ENCODE measurements at places on chromosomes 11 and 22.

DNA sequence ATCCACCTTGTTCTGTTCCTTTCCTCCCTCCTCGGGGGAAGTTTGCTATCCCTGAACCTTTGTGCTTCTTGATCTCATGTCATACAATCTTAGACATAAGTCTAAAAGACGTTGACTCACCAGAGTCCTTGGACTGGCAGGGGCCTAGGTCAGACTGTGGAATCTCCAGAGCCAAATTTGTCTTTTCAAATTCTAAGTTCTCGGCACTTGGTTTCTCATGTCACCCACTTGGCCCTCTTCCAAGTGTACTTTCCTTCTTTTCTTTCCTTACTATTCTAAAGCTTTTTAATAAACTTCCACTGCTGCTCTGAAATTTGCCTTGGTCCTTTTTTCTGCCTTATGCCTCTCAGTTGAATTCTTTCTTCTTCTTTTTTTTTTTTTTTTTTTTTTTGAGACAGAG is 30.1 kb upstream of the SMPD1 start:
- DNase-seq = no peak

DNA sequence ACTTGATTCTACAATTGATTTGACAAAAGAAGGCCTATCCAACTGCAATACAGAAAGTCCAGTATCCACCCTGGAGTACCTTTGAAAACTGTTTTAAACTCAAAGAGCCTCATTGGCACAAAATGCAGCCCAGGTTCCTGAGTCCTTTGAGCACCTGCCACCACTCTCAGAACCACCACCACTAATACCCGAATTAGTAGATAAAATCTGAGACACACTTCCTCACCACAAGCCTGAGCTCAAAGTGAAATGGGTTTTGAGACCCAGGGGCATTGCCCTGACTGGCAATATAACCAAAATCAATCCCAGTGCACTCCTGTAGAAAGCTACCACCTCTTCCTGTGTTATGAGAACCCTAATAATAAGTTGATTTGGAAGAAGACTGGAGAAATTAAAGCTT is 215.7 kb downstream of the CSNK2A3 start:
- no peak for DNase-seq

GRCh38 chr11:117826190-117826570 is 1.6 kb upstream of the FXYD2 start:
- no peak for DNase-seq

- no peak for DNase-seq
These were observed 29.9 kb upstream of the JAM3 start for GRCh38 chr11:134038897-134039470.

- no peak for DNase-seq
These were observed 10.6 kb downstream of the IFT27 start for GRCh38 chr22:36765131-36765942.

DNA sequence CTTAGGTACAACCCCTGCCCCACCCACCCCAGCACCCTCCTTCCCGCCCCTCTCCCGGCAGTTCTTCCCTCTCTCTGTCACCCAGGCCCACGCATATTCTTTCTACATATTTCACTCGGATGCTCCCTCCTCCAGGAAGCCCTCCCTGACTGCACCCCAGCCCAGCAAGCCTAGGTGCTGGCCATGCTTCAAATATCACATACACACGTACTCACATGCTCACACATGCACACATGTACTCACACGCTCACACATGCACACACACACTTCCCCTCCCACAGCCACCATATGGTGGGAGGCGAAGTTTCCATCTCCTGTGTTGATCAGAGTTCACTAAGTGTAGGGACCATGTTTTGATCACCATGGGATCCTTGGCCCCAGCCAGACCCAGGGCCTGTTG is 90.4 kb downstream of the WNT7B start:
- no peak for DNase-seq

DNA sequence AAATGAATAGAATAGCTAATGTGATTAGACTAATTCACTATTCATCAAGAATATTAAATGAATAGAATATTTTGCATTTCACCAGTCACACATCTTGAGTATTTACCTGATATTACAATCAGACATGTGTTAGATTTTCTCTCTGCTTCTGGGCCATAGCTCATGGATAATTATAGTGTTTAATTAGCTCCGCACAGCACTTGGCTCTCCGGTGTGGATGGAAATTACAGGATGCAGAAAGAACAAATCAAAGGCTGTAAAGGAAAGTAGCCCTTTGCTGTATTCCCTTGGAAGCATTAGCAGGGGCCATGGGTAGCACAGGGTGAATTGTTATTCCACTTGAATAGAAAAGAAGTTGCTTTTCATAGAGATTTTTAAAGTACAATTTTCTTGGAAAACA is 320.3 kb upstream of the SORL1-AS1 start:
- no peak for DNase-seq

DNA sequence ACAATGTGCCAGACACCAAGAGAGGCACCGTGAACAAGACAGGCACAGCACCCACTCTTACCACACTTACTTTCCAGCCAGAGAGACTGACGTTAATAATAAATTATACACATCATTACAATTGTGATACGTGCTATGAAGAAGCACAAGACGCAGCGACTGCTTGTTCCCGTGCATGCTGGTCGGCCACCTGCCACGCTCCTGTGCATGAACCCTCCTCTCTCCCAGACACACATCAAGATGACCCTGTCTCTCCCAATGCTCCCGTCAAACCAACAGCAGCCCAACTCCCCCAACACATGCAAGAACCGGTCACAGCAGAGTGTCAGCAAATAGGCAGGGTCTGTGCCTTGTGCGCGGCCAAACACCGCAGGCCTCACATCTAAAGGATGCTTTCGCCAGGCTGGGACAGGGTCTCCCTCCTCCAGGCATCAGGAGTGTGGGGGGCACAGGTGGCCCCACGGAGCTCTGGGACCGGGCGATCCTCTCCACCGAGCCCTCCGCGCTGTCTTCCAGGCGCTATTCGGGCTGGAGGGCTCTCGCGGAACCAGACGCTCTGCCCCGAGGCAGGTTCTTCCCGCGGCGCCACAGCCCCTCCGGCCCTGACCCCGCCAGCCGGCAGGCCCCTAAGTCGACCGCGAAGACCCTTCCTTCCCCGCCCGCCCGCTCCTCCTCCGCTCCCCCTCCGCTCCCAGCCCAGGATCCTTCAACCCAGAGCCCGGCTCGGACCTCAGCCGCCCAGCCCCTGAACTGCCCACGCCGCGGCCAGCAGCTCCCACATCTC is 533 bp downstream of the SERGEF start:
- no peak for DNase-seq

DNA sequence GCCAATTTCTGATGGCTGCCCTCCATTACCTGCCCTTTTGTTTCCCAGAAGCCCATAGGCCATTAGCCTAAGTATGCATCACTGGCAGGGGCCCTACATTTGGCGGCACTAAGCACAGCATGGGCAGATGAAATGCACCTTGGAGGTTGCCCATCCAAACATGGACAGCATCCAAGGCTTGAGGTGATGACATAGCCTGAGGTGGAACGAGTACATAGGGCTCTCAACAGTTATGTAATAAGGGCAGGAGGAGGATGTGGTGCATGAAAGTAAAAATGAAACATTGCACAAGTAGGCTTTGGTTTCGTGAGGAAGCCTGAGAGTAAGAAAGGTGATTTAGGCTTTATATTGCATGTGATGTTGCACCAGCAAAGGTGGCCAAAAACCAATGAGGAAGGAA is 148.1 kb downstream of the FAM76B start:
- DNase-seq = peak; percentile 16

GRCh38 chr11:61697078-61697502 is 16.9 kb downstream of the DAGLA start:
- no peak for DNase-seq

DNA sequence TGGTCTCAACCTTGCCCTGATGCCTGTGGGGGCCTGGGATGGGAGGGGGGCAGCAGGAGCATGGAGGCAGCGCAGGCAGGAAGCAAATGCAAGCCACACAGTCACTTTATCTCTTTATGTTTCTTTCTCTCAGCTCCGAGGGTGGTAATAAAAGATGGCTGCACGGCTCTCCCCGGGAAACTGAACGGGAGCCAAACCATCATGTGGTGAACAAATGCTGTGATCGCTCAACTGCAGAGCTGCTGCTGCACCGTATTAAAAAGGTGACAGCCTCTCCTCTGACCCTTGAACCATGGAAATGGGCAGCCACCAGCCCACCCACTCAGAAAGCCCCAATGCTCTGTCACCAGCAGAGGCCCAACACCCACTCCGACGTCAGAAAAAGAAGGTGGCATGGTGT is 110.0 kb downstream of the TIMP3 start:
- no peak for DNase-seq

DNA sequence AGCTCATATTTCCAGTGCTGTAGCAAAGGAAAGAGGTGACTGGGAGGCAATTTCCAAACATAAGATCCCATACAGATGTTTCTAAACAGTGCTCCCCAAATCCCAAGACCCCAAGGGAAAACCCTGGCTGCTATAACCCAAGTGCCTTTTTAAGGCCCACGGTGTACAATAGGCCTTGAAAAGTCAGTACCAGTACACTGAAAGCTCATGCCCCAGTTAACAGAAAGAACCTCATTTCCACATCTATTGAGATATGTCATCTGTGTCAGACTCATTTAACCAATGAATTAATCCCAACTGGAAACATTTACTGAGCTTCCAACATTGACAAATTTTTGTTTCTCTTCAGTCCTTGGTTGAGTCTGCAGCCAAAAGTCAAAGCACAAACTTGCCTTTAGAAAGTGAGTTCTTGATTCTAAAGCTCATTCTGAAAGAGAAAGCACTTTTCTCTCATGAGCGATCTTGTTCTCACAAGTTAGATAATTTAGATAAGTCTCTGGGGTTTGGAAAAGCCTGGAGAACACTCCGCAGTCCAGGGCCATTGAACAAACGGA is 239.8 kb upstream of the ARHGAP20 start:
- DNase-seq = no peak

DNA sequence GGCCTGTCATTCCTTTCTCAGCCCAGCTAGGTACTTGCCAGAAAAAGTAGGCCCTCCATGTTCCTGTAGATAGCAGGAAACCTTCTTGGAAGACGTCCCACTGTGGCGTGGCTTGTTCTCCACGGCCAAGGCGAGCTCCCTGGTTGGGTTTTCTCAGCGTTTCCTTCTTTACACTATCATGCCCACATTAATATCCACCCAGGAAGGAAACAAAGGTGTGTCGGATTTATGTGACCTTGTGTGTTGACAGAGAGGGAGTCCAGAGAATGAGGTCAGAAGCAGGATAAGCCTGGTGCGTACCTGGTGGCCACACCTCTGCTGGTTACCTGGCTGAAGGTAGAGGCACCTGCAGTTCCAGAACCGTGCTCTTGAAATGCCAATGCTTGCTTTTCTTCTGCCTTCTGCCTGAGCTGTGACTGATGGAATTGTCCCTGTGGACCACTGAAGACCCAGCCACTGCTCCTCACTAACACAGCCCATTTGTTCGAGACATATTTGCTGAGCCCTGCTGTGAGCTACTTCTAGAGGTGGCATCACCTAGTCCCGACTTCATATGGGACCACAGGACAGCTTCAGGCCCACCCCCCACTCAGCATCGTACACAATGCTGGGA is 7.9 kb downstream of the ASPHD2 start:
- DNase-seq = no peak

DNA sequence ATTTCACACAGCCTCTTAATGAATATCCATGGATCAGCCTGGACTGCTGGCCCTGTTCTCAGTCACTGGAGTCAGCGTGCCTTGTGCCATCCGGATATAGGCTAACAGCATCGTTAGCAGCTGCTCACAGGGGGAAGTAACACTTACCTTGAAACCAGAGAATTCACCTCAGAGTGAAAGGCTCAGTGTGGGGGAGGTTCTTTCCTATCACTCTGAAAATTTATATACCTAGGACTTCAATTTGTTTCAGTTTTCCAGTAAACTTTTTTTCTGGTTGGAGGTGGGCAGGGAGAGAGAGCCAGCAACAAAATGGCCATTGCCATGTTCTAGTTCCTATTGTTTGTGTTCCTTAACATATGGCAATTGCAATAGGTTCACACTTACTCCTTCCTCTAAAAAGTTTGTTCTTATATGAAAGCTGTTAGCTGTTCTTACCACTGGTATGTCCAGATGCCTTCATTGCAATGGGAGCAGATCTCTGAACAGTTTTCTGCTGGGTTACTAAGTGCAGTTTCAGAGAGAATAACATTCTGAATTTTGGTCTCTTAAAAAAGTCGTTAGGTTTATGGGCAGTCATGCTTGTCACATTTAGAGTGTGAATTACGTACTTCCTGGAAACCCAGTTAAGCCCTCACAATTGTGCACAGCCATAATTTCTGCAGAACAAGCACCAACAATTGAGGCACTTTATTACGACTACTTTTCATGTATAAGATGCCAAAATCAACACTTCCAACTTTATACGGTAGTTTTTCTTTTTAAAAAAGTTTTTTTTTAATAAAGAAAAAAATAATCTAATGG is 247.6 kb downstream of the CADM1 start:
- DNase-seq = peak; percentile 27

- peak; percentile 23 for DNase-seq
These were observed 14.6 kb downstream of the ACAT1 start for GRCh38 chr11:108135845-108136544.

- no peak for DNase-seq
These were observed 43.0 kb downstream of the RTN4R start for GRCh38 chr22:20224917-20225692.

DNA sequence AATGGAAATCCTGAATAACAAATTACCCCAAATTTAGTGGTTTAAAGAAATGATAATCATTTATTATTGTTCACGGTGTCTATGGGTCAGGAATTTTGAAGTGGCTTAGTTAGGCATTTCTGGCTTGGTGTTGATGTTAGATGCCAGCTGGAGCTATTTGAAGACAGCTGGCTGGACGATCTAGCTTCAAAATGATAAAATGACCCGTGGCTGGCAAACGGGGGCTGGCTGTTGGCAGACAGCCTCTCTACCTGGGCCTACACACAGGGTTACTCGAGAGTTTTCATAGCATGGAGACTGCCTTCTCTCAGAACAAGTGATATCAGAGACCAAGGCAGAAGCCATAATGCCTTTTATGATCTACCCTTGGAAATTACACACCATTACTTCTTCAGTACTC is 285.2 kb downstream of the METTL15 start:
- DNase-seq = no peak

GRCh38 chr11:128596250-128596649 is 8.9 kb upstream of the ETS1 start:
- DNase-seq = no peak

DNA sequence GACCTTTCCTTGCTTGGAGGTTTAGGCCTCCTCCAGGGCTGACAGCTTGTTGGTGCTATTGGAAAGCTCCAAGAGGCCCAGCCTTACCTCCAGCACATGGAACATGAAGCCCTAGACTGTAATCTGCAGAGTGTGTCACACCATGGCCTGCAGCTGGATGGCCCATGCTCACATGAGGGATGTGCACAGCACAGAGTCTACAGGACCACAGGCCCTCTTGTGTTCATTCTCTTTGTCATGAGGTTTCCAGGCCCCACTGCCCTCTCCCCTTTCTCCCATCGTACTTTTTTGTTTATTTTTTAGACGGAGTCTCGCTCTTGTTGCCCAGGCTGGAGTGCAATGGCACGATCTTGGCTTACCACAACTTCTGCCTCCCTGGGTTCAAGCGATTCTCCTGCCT is 10.0 kb downstream of the FADS1 start:
- no peak for DNase-seq

- no peak for DNase-seq
These were observed 192.1 kb downstream of the LUZP2 start for GRCh38 chr11:24688981-24689380.
